Nucleus accumbens (tissue), 56 donors: ENCODE measurements at places on chromosomes 16 and 17.

DNA sequence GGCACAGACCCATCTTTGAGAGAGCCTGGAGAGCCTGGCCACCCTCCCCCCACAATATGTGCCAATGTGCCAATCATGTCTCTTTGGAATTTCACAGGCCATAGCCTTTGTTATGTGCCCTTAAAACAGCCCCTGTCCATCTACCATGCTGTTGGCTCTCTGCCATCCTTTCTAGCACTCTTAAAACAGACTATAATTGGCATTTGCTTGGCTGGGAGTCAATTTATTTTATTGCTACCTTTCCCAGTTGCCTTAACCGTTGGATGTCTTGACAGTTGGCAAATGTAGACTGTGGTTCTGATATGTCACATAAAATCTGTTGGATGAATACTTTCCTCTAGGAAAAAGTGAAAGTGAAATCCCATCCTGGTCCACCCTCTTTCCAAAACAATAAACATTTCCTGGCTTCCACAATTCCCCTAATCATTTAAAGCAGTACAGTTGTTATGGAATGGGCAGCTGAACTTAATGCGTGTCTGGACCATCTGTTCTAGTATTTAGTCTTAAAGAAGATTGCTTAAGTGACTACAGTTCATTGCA lies 394.0 kb downstream of the KCNJ2 start:
- no peak for DNase-seq

DNA sequence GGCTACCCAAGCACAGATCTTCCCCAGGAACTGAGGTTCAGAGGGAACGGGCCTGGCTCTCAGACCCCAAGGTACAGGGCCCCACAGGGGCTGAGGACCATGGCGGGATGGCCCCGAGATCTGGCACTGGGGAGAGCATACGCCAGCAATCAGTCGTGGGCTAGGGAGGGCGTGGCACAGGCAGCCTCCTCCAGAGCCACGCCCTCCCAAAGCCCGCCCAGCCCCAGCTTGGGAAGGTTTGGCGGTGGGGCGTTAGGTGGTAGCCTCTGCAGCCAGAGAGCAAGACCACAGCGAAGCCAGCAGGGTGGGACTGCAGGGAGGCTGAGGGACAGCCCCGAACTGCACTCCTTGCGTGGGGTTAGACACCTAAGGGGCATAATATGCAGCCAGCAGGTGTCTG lies 11.6 kb downstream of the WNT9B start:
- DNase-seq = no peak

- DNase-seq = no peak
These were observed 144.7 kb upstream of the IRX3 start for GRCh38 chr16:54431041-54431996.

DNA sequence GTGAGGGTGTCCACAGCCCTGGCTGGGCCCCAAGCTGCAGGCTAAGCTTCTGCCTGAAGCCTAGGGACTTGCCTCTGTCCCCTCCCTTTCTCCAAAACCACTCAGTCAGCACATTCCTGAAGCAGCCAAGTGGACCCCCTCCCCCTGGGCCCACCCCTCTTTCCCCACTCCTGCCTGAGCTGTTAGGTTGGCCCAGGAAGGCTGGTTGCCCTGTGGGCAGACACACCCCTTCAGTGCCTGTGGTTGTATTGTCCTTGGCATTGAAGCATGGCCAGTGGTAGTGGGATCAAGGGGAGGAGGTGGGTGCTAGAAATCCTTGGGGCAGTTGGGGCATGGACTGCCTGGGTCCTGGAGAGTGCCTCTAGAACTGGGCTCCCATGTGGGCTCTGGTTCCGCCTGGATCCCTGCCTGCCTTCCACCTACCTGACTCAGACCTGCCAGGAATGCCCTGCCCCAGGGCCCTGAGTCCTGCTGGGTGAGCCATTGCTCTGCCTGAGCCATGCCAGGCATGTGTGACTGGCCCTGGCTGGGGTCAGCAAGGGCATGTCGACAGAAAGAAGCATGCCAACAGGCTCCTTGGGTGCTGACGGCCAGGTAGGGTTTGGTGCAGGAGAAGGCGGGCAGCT lies 2.1 kb downstream of the TRAF4 start:
- no peak for DNase-seq

DNA sequence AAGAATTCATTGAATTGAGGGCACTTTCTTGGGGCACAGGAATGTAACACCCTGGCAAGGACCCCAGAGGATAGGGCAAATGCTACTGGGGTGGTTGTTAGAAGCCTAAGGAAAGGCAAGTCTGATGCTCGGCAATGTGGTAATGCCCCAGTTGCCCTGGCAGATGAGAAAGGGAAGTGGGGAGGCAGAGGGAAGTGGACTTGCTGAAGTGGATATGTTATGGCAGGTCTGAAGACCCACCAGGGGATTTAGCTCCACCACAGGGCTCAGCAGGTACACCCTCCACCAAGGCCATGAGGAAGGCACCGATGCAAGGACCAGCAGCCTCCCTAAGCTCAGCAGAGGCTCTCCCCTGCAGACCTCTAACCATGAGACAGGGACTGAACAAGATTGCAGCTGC lies 184.8 kb downstream of the IRX5 start:
- no peak for DNase-seq

DNA sequence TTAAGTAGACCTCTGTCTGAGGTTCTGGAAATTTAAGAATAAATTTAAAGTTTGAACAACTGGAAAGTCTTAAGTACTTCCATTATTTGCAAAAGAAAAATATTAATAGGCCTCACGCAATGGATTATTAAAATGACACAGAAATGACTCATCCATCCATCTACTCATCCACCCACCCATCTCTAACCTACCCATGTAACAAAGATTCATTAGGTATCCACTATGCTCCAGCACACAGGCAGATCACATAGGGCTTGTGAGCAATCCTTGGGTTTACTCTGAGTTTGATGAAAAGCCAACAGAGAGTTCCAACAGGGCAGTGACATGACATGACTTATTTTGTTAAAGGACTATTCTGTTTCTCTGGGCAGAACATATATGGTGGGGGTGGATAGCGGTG lies 93.3 kb downstream of the HELZ start:
- DNase-seq = no peak

DNA sequence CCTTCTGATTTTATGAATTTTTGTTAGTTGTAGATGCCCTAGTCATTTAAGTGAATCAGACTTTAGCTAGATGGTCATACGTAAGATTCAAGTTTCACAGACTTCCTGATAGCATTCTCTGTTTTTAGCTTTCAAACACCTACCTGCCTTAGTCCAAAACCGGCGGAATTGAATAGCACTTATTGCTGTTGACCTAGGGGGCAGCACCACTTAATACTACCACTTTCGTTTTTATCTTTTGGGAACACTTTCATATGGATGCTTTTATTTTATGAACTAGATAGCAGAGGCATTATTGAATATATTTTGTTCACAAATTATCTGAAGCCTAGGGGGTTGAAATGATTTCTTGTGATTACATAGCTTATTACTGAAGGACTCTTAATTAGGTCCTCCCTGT lies 31.5 kb downstream of the TADA2A start:
- no peak for DNase-seq

- no peak for DNase-seq
These were observed 164.4 kb upstream of the CIBAR2 start for GRCh38 chr16:85276721-85277120.

DNA sequence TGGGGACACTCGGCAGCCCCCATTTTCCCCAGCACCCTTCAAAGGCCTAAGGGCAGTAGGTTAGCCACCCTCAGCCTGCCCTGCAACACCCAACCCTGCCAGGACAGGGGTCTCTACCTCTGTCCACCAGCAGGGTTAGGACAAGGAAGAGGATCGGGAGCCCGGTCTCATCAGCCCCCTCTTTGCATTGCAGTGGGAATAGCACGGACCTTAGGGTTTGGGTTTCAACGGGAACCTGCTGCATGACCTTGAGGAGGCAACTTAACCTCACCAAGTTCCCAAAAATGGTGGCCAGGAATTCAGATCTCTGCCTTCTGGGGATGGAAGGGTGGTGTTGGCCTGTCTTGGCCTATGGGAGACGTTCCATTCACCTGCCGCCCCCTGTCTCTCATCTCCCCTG lies 20.2 kb upstream of the SPPL2C start:
- no peak for DNase-seq

DNA sequence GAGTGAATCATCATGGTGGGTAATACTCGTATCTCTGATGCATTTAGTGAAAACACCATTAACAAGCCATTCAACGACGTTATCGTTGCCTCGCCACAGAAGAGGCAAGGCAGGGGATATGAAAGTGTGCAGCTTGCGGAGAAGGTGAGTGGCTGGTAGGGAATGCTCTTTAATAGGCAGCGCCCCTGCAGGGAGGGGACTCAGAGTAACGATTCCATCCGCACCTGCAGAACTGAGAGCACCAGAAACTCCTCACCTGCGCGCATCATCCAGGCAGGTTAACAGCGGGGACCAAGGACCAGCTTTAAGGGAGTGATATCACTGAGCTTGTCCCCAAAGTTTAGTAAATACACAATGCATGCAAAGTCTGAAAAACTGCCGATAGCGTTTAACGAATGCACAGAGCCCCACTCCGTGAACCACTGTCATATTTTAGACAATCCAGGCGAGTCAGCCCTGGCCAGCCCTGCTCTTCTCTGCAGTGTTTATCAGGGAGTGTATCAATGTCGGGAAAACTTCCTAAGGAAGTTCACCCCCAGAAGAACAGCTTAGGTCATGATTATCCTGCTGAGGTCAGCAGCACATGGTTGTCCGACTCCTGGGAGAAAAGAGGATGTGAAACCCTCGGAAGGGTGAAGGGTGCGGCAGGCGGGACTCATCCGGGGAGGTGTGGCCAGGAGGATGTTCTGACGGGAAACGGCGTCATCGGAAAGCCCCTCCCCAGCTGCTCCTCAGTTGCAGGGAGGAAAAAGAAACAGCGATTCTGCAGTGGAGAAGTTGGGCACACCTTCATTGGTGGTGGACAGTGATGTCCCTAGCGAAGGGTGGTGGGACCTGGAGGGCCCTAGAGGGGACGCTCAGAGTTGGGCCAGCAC lies 68.5 kb upstream of the DNAH17 start:
- DNase-seq = no peak

DNA sequence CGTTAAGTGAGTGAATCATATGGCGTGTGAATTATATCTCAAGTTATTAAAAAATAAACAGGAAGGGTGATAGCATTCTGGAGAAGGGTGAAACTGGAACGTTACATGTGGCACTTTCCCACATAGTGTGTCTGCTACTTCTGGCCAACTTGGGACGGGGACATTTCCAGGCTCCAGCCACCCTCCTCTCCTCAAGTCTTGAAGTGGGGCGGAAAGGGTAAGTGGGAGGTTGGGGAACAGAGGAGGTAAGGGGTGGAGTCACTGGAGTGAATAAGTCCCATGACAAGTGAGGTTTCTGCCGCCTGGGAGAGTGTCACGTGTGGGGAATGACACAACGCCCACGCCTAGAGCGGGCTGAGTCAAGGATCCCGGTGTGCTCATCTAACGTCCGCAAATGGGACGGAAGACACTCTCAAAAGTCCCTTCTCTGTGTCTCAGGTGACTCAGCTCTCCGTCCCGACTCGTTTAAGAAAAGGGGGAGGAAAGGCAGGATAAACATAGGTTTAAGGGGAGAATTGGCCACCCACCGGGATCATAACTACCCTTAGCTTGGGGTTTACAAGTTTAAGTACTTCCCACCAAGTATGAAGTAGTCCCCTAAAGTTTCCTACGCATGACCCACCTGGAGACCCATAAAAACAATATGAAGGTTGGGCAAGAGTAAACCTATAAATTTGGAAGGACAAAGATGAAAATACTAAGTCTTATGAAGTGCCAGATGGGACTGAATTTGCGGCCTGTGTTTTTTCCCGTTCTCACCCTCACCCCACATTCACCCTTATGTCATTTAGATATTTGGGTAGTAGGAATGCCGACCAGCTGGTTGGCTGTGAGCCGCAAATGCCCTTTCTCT lies 1.2 kb upstream of the SPAG9 start:
- peak; percentile 3 for DNase-seq

DNA sequence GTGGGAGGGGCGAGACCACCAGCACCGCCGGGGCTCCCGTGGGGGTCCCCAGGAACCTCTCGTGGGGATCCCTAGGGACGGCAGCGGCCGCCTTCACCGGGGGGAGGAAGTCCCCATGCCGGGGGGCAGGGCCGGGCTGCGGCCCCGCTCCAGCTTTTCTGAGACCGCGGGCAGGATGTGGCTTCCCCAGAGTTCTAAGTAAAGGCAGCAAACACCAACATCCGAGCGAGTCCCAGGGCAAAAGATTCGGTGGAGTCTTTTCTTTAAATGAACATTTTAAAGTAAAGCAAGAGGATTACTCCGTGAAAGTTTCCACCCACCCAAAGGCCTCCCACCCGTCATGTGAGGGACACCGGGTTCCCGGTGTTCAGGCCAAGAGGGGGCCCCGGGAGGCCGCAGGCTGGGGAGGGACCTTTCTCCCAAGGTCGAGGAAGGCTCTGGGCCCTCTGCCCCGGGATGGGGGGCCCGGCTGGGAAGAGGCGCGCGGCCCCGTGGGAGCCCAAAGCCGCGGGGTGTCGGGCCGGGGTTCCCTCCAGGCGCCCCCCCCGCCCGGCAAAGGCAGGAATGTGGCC lies 137.2 kb upstream of the RPH3AL start:
- no peak for DNase-seq

GRCh38 chr16:56470232-56470631 lies 18.9 kb downstream of the OGFOD1 start:
- no peak for DNase-seq

GRCh38 chr17:35998018-35998545 lies 3.3 kb downstream of the CCL15 start:
- DNase-seq = no peak

DNA sequence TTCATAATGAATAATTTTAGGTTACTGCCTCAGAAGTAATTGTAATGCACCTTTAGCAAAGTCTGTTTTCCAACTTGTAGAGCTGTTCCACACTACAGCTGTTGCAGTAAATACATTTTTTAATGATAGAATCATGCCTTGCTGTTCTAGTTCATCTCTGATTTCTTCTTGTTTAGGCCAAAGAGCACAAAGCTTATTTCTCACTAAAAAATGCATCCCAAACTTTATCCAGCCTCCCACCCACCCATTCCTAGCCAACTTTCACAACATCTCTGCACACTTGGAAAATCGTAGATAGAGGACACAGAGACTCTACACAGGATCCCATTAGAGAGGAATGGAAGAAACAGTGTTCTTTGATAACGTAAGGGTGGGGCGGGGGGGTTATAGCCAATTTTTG lies 252.2 kb upstream of the DYNLRB2 start:
- DNase-seq = no peak

- DNase-seq = no peak
These were observed 39.1 kb upstream of the TBC1D3K start for GRCh38 chr17:37885136-37885535.
